ENCODE measurements at places on chromosomes 11 and 22.

- no peak for DNase-seq
Measured at GRCh38 chr22:30615543-30615954, 8.6 kb downstream of the TCN2 start.

DNA sequence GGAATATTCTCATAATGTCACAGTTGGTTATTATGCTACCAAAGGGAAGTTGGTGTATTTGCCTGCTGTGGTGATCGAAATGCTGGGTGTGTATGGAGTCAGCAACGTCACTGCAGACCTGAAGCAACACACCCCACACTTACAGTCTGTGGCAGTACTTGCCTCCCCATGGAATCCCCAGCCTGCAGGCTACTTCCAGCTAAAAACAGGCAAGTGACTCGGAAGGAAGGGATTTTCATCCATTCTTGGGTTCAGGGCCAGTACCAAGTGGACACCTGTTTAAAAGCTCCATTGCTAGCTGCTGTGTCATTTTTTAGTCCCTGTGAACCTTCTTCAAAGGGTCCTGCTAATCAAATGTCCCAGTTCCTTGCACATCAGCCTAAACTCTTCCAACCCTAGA is 149.6 kb downstream of the C11orf91 start:
- DNase-seq = no peak

DNA sequence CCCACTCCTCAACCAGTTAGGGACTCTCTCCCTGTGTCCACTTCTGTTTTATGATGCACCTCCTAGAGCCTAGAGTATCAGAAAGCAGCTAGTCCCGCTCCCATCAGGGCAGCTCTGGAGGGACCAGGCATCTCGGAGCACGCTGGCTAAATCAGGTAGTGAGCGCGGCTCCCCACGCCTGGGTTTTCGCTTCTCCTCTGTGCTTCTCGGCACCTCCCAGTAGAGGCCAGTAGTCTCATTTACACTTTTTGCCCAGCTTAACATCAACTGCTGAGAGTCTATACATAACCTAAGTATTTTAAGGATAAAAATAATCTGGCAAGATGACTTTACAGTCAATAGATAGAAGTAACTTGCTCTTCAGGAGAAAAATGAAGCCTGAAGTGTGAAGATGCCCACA is 473.8 kb downstream of the OPCML start:
- DNase-seq = no peak

DNA sequence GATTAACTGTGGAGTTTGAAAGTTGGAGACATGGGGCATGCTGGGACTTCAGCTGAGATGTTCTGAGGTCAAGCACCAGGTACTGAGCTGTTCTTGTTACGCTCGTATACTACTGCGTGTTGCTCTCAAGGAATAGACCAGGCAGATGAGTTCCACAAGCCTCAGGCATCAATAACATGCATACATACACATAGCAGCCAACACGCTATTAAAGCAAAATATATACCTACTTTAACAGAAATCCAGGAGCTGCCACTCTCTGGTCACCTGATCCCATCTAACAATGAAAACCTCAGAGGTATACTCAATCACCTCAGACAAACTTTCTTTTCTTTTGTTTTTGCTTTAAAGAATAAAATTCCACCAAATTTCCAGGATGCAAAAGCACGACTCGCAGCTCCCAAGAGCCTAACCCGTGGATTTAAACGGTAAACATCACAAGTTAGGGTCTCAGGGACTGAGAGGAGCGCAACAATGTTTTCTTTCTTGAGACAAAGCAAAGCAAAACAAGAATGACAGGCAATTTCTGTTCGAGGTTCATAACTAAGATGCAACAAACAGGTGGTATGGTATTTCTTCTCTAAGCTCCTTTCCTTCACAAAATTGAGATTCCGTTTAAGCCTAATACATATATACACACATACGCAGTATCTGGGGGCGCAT is 16.5 kb downstream of the BLID start:
- no peak for DNase-seq

Data from NCI-H1048 (cell line).